Fibroblast of skin of scalp (primary cell): ENCODE measurements at places on chromosomes 6 and 20.

- DNase-seq, result no peak
Measured at GRCh38 chr6:4608361-4609115, 167.7 kb upstream of the CDYL start.

GRCh38 chr20:237929-238328, 10.9 kb downstream of the DEFB129 start:
- no peak for DNase-seq

DNA sequence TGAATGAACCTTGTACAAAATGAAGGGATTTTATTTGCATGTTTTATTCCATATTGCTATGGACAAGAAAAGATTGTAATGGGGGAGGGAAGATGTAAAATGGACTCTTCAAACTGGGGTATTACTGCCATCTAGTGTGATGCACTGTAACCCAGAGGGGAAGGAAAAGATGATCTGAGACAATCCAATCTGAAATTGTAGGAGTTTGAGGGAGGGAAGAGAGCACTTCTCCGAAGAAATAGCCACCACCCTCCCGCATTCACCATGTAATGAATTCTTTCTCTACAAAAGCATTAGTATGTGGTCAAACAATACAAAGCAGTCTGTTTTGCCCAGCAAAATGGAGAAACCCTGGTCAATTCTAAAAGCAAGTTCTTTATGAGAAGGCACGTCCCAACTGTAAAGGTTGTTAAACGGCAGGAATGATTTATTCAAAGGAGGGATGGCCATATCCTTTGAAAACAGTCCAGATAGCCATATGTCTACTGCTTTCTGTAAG, 679.5 kb upstream of the NRSN1 start:
- DNase-seq, result peak; percentile 75

GRCh38 chr6:13383328-13384163, 55.2 kb upstream of the TBC1D7 start:
- no peak for DNase-seq
